ENCODE measurements at places on chromosomes 4 and X.

GRCh38 chr4:69147334-69147733 lies 51.1 kb downstream of the UGT2B7 start:
- no peak for DNase-seq

GRCh38 chr4:75841641-75842520 lies 60.4 kb downstream of the PPEF2 start:
- no peak for DNase-seq

GRCh38 chr4:107625391-107625902 lies 94.6 kb downstream of the PAPSS1 start:
- no peak for DNase-seq

GRCh38 chr4:89254847-89255246 lies 52.8 kb downstream of the GPRIN3 start:
- DNase-seq, result peak; percentile 50

DNA sequence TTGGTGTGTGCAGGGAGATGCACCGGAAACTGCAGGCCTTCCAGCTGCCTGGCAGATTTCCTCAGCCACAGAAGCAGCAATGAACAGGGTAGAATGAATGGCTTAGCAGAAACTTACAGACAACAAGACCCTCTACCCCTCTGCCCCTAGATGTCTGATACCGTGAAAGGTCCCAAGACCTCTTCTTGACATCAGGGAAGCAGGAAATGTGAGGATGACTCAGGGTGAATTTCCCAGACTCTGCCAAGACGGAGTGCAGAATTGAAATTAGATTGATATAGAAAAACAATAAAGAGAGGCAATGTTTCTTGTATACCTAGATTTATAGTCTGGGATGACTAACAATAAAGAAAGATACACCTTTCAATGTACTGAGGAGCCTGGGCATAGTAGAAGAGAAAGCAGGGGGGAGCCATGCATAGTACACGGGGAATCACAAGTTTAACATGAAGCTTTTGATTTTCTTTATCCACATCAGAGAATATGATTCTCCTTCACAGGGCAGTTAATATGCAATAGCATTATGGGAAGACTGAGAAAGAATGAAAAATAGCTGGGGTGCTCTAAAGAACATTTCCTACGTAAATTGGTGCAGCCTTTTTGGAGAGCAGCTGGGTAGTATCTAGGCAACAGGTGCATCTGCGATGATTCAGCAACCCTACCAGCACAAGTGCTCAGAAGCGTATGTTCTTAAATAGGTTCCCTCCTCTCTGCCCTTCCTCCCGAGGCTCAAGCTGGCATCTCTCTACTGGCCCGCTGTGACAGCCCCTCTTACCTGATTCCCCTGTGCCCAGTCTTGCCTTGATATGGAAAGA lies 18.3 kb upstream of the CXCR3 start:
- DNase-seq, result no peak

DNA sequence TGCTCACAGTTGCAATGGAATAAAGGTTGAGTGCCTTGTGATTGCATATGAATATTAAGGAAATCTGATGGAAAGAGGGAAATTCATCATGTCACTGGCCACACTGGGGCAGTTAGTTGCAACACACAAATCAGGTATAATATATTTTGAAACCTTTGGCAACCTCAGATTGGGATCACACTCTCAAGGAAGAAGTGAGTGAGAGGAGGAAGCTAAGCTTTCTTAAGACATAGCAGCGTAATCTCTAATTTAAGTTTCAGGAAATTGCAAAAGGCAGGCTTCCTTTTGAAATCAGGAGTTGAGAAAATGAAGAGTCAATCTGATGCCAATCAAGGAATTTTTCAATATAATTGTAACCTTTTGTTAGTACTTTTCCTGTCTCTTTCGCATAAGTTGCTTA lies 12.3 kb upstream of the CLTRN start:
- no peak for DNase-seq

DNA sequence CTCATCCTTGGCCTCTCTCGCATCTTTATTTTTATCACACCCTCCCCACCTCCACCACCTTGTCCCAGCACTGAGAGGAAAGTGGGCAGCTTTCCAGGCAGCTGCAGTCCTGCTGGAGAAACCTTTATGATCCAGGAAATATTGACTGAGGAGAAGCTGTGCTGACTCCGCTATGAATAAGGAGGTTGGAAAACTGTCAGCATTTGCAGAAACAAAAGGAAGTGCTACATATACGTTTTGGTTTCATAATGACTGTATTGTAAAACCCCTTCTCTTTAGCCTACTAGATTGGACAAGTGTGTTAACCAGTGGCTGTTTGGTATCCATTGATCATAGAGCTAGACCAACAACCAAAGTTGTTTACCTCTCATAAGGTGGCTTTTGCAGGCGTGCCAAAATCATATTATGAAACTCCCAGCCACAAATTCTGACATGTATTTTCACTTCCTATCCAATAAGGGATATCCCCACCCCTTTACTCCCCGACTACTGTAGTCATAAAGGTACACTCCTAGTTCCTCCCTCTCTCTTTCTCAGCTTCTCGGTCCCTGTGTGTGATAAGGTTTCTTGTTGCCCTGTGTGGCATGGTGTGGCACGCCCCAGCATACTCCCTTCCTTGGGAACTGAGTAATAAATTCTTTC lies 88.4 kb downstream of the GPR143 start:
- DNase-seq, result peak; percentile 1

GRCh38 chr4:77336411-77337142 lies 179.6 kb downstream of the CCNG2 start:
- no peak for DNase-seq

- DNase-seq, result no peak
These were observed 581.1 kb downstream of the INPP4B start for GRCh38 chr4:142264961-142265360.

DNA sequence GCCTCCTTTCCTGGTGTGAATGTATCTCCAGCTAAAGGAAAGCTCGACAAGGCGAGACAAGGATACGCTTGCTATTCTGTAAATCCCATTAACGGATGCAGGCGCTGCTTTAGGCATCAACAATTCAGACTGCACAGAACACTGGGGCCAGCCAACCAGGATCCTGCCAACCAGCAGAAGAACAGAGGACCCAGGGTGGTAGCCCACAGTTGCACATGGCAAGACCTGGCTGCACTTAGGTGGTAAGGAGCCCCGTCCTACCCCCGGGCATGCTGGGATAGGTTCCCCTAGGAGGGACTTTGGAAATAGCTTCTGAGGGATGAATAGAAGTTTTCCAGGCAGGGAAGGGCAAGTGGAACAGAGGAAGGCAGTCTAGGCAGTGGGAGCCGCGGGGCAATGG lies 20.7 kb downstream of the PSAPL1 start:
- no peak for DNase-seq

DNA sequence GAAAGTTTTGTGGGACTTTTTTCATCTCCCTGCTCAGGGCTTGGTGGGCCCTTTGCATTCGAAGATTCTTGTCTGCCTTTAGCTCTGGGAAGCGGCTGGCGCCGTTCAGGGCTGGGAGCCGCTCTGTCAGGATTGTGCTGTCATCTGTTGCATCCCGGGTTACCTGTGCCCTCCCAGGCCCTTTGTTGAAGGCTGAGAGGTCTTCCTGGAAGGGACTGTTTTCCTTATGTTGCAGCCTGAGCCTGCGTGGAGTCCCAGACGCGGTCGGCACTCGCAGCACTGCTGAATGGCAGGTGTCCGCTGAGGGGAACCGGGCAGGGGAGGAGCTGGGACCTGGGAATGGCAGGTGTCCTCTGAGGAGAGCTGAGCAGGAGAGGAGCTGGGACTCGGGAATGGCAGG lies 15.9 kb downstream of the RGS12 start:
- no peak for DNase-seq

- DNase-seq, result no peak
These were observed 347.4 kb downstream of the BCOR start for GRCh38 chrX:39750256-39750790.

GRCh38 chr4:102466298-102466697 lies 34.9 kb upstream of the NFKB1 start:
- DNase-seq, result no peak

- DNase-seq, result no peak
These were observed 202.8 kb downstream of the SHROOM3 start for GRCh38 chr4:76637712-76638361.

DNA sequence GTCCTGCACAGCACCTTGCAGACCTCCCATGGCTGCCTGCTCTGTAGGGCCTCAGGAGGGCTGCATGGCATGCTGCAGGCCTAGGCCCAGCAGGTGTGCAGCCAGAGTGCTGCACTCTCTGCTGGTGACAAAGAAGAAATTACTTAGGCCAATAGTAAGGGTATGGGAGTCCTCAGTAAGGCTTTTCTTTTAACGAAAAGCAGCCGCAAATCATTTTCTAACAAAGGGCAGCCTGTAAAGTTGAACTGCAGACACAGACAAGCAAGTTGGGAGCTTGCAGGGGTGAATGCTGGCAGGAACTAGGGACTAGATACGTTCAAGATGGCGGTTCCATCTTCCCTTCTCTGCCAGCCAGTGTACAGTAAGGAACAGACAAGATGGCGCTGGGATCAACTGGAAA lies 22.4 kb upstream of the UBA6 start:
- DNase-seq, result no peak

DNA sequence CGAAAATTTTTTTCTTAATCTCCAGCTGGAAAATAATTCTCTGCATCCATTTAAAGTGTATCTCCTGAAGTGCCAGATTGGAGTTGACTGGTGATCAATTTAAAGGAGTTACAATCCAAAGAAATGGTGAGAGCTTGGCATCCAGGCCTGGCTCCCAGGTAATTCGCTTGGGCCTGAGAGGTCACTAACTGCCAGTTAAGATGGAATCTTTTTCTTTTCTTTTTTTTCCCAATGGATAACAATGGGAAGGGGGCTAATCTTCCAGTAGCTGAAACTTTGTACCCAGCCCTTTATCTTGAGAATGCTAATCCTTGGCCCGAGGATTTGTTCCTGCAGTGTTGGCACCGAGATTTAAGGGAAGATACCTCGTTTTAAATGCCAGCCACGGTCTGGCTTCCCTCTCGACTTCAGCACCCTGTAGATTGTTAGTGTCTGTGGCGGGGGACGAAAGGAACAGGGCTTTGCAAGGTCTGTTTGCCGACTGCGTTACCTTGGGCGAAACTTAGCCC lies 13.3 kb upstream of the PITX2 start:
- no peak for DNase-seq

- DNase-seq, result no peak
These were observed 95.8 kb upstream of the EGFL6 start for GRCh38 chrX:13473442-13474163.

- no peak for DNase-seq
These were observed 171.0 kb downstream of the GALNTL6 start for GRCh38 chr4:171983935-171984805.

DNA sequence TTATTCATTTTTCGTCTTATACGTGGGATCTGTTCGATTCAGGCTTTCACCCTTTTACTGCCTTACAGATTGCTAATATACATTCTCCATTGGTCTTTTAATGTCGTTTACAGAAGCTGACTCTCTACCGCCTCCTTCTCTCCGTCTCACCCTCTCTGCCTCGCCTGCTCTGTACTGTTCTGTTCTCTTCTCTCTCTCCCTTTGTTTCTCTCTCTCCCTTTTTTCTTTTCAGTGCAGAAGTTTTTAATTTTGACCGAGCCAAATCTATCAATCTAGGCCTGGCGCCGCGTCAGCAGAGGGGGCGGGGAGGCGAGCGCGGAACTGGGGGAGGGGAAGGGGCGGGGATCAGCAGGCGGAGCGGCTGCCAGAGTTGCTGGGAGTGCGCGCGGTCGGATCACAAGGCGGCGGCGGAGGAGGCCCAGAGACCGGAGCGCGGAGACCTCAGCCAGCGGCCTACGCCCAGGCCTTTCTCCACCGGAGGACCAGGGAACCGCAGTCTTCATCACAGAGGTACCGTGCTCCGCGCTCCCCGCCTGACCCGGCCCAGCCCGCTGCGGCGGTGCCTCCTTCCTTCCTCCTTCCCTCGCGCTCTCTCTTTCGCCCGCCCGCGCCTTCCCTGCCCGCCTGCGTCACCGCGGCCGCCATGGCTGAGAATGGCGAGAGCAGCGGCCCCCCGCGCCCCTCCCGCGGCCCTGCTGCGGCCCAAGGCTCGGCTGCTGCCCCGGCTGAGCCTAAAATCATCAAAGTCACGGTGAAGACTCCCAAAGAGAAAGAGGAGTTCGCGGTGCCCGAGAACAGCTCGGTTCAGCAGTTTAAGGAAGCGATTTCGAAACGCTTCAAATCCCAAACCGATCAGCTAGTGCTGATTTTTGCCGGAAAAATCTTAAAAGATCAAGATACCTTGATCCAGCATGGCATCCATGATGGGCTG lies at the start of gene UBQLN2:
UBQLN2 (plus strand) TSS at position 397 of the 931 bp plus-strand sequence; CDS start at position 644, 247 bp downstream.
- DNase-seq, result peak; percentile 64

- DNase-seq, result no peak
These were observed 86.9 kb downstream of the VCX3A start for GRCh38 chrX:6448003-6448402.

DNA sequence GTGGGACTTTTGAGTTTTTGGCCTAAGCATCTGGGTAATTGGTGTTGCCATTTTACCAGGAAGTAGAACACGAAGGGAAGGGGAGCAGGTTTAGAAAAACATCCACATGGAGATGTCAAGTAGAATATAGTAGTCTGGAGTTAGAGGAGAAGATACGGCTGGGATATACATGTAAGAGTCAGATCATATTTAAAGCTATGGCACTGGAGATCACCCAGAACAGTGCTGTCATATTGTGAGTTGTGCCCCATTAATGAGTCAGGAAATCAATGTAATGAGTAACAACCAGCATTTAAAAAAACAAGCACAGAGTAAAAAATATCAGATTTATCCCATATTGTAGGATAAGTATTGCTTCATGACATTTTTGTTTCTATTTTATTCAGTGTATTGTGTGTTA lies 4.2 kb downstream of the GSTCD start:
- DNase-seq, result no peak

GRCh38 chr4:158155656-158156356 lies 17.0 kb downstream of the GASK1B start:
- DNase-seq, result no peak

GRCh38 chrX:111035256-111035655 lies 60.7 kb upstream of the PAK3 start:
- DNase-seq, result no peak

GRCh38 chrX:15349046-15349445 lies 13.7 kb upstream of the PIGA start:
- DNase-seq, result peak; percentile 14

- no peak for DNase-seq
These were observed 26.9 kb downstream of the XK start for GRCh38 chrX:37712458-37712857.

DNA sequence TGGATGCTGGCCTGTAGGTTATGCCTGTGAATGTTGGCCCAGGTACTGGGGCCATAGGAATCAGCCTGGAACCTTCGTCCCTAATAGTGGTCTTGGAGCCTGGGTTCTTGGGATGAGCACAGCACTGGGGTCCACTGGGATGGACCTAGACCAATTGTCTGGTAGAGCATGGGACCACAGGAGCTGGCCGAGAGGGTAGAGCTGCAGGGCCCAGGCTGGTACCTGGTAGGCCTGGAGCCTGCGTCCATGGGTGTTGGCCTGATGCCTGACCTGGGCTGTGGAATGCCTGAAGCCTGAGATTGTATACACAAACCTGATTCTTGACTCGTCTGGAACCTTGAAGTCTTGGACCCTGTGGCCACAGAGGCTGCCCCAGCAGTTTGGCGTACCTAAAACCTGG lies 48.9 kb downstream of the MAGEC1 start:
- DNase-seq, result no peak

DNA sequence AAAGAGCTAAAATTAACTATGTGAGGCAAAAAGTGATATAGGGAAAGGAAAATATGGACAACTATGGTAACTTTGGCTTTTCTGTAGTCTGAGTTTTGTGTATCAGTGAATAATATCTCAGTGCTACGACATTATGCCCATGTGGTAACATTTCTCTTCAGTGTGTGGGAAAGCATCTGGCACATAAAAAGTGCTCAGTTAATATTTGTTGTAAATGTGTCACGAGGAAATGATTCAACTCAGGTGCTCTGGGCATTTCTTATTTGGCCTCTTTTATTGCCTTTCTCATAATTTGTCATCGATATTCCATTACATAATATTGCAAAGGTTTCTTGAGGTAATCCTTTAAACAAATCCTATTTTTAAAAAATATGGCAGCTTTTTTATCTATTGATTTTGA lies 17.6 kb downstream of the OFD1 start:
- DNase-seq, result no peak

Measured in effector memory CD8-positive, alpha-beta T cell (primary cell).